ENCODE measurements at places on chromosomes 6 and 20. TPM values are rescaled to one million over a fixed set of nuclear protein-coding genes. Genes with fewer than 3 reads are reported as not detected.

The SIRPA gene
- total RNA-seq = 10.2 TPM

The ZBTB9 gene
- 10.4 TPM for total RNA-seq

- no peak for DNase-seq
Observed at GRCh38 chr20:33753763-33754162, 22.0 kb downstream of the ZNF341 start.

GRCh38 chr6:14224359-14225103 is 107.0 kb downstream of the CD83 start:
- DNase-seq = peak; percentile 66

- DNase-seq = no peak
Observed at GRCh38 chr20:41178495-41178894, 41.2 kb downstream of the PLCG1 start.

DNA sequence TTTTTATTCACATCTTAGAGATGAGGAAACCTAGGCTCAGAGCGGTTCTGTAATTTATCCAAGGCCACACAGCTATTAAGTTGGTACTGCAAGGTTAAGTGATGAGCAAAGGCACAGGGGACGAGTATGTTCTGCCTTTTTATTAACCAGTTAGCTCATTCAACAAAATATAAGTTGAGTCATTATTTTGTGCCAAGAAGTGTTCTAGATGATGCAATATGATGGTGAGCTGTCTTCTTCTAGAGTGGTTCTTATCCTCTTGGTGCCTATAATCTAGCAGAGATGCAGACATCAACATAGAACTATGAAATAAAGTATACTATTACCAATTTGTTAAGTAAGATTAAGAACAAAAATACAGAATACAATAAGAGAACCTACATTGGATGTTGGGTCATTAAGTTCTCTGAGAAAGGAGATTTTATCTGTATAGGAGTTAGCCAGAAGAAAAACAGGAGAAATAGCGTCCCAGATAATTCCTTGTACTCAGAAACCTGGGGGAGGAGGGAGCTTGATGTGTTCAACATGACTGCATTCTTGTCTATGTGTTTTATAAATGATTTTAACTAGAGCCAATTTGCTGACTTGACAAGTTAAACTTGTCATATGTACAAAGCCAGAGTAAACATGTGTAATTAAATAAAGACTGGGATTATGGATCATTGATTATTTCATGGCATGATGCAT is 122.3 kb downstream of the TBXT start:
- DNase-seq = no peak

The OR12D3 gene
- total RNA-seq = not detected

DNA sequence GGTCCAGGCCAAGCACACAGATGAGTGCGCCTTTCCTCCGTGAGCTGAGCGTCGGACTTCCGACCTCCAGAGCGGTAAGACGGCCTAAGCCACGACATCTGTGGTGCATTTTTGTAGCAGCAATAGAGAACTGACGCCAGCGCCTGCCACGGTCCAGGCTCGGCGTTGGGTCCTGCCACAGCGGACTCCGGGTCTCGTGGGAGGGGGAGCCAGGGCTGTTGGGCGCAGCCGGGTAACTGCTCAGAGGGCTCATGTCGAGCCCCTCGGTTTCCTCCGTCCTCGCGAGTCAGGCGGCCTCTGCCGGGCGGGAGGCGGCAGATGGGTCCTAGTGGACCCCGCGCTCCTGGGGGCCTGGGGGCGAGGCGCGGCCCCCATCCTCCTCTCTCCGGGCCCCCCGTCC is 216.1 kb downstream of the QKI start:
- DNase-seq = no peak
